ENCODE measurements at places on chromosomes 7 and 10. TPM values are rescaled to one million over a fixed set of nuclear protein-coding genes. Genes with fewer than 3 reads are reported as not detected.

The SLC4A2 gene
- total RNA-seq = 91.5 TPM

The SFTPA1 gene
- total RNA-seq = not detected

The ZNF800 gene
- 75.0 TPM for total RNA-seq

The CALHM3 gene
- total RNA-seq = not detected

The INHBA gene
- total RNA-seq = not detected

GRCh38 chr10:34494012-34494411 is 321.1 kb downstream of the PARD3 start:
- H3K4me1 ChIP-seq = no peaks in the 10 kb centered on the region
- no peak for DNase-seq
- no peak overlapping the region for H3K27ac ChIP-seq
- no peaks in the 10 kb centered on the region for H3K36me3 ChIP-seq
- H3K4me3 ChIP-seq = no peak overlapping the region

DNA sequence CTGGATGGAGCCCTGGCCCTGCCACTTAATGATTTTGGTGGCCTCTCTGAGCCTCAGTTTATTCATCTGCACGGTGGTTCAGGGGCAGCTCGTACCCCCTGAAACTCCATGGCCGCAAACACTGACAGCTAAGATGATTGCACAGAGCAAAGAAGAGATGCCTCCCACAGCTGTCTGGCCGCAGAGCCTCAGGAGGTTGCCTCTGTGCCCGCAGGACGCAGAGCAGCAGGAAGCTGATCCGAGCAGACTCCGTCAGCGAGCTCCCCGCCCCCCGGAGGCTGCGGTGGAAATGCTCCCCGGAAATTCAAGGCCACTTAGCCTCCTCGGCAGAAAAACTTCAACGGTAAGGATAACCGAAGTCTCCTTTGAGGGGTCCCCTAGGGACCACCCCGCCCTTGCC is 30.2 kb upstream of the C10orf53 start:
- peaks cover 10% of the 10 kb centered on the region for H3K4me1 ChIP-seq
- H3K27me3 ChIP-seq = peaks cover 53% of the 10 kb centered on the region
- no peak overlapping the region for H3K4me3 ChIP-seq
- no peak for DNase-seq

- no peak overlapping the region for H3K4me3 ChIP-seq
- H3K27me3 ChIP-seq = no peaks in the 10 kb centered on the region
- H3K4me1 ChIP-seq = no peaks in the 10 kb centered on the region
- H3K36me3 ChIP-seq = no peaks in the 10 kb centered on the region
Observed at GRCh38 chr7:45564886-45565455, 9.2 kb upstream of the ADCY1 start.

DNA sequence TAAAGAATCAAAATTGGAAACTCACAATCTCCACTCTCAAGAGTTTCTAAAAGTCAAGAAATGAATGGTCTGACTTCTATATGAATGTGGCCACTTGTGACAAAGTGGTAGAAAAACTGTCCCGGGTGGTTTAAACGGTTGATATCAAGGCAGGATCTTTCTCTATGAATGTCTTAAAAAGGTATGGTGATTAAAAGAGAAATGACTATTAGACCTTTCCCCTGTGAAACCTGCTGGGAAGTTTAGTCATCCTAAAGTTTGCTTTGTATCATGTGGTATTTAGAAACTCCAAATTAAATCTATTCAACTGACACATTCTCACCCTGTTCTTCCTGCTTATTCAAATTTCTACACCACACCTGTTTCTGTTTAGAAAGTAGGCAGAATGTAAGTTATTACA is 492.5 kb downstream of the XPNPEP1 start:
- no peak for DNase-seq
- H3K4me3 ChIP-seq = no peak overlapping the region
- H3K27me3 ChIP-seq = no peaks in the 10 kb centered on the region
- H3K36me3 ChIP-seq = no peaks in the 10 kb centered on the region

DNA sequence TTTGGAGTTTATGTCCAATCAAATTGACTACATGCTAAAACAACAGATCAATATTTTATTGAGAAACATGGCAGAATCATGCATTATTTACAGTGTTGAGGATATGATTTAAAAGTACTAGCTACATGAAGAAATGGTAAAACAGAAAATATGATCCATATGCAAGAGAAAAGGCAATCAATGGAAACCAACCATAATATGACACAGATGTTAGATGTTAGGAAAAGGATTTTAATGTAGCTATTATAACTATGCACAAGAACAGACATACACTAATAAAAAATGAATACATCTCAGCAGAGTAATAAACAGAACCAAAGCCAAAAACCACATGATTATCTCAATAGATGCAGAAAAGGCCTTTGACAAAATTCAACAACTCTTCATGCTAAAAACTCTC is 166.2 kb upstream of the CACNA2D1 start:
- no peaks in the 10 kb centered on the region for H3K4me1 ChIP-seq
- DNase-seq = no peak
- no peak overlapping the region for H3K4me3 ChIP-seq
- no peaks in the 10 kb centered on the region for H3K27me3 ChIP-seq

DNA sequence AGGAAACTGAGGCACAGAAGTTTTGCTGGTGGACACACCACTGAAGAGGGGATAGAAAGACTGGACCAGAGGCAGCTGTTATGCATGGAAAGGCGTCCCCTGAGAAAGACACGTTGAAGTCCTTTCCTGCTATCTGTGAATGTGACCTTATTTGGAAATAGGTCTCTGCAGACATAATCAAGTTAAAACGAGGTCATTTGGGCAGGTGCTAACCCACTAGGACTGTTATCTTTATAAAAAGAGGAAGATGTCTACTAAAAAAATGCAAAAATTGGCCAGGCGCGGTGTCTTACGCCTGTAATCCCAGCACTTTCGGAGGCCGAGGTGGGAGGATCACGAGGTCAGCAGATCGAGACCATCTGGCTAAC is 31.6 kb downstream of the ELMO1 start:
- no peak for DNase-seq
- H3K36me3 ChIP-seq = no peaks in the 10 kb centered on the region

DNA sequence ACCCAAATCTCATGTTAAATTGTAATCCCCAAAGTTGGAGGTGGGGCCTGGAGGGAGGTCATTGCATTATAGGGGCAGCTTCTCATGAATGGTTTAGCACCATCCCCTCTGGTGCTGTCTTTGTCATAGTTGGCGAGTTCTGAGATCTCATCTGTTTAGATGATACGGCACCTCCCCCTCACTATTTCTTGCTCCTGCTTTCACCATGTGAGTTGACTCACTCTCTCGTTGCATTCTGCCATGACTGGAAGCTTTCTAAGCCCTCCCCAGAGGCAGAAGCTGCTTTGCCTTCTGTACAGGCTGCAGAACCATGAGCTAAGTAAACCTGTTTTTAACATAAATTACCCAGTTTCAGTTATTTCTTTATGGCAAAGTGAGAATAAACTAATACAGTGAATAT is 18.9 kb upstream of the ZNF138 start:
- DNase-seq = no peak
- no peak overlapping the region for H3K4me3 ChIP-seq
- H3K27me3 ChIP-seq = no peaks in the 10 kb centered on the region
- no peak overlapping the region for H3K27ac ChIP-seq

DNA sequence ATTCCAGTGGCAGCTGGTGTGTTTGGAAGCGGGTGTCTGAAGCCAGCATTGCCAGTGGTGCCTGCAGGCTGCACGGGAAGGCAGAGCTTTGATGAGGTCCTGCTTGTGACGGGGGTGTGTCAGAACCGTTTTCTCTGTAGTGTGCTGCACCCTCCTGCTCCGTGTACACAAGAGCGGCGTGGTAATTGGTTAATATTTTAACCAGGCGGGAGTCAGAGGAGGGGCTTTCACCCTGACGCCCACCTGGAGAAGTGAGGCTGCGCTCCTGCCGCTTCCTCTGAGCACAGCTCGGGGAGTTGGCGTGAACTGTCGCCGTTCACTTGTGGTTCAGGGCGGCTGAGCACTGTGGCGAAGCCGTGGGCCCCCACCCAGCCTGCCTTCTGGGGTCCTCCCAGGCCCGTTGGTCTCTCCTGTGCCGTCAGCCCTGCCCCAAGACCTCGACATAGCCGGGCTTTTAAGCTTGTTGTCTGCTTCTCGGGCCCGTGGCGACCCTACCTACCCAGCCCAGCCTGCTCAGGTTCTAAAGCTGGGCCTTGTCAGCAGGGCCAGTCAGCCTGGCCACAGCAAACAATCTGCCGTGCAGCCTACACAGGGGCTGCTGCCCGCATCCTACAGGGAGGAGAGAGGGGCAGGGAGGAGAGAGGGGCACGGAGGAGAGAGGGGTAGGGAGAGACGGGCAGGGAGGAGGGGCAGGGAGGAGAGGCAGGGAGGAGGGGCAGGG is 11.6 kb downstream of the NKX6-2 start:
- DNase-seq = no peak
- no peak overlapping the region for H3K4me3 ChIP-seq
- H3K4me1 ChIP-seq = no peaks in the 10 kb centered on the region
- H3K27me3 ChIP-seq = no peaks in the 10 kb centered on the region
- H3K27ac ChIP-seq = no peak overlapping the region

DNA sequence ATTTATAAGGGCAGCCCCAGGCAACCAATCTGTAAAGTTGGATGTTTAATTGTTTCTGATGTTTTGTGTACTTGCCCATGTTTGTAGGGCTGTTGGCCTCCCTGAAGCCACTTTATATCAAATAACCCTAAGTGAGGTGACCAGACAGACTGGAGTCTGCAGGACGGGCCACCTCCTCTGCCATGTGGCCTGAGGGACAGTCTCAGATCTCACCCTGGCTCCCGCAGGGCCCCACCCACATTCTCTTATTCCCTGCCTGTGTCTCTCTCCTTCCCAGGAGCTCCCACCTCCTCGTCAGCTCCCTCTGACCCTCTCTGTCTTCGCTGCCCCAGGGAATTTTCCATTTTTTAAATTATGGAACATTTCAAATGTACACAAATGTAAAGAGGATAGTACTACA is 9.5 kb upstream of the C10orf71 start:
- no peaks in the 10 kb centered on the region for H3K4me1 ChIP-seq
- no peak overlapping the region for H3K4me3 ChIP-seq
- no peaks in the 10 kb centered on the region for H3K27me3 ChIP-seq
- H3K36me3 ChIP-seq = no peaks in the 10 kb centered on the region
- no peak overlapping the region for H3K27ac ChIP-seq

DNA sequence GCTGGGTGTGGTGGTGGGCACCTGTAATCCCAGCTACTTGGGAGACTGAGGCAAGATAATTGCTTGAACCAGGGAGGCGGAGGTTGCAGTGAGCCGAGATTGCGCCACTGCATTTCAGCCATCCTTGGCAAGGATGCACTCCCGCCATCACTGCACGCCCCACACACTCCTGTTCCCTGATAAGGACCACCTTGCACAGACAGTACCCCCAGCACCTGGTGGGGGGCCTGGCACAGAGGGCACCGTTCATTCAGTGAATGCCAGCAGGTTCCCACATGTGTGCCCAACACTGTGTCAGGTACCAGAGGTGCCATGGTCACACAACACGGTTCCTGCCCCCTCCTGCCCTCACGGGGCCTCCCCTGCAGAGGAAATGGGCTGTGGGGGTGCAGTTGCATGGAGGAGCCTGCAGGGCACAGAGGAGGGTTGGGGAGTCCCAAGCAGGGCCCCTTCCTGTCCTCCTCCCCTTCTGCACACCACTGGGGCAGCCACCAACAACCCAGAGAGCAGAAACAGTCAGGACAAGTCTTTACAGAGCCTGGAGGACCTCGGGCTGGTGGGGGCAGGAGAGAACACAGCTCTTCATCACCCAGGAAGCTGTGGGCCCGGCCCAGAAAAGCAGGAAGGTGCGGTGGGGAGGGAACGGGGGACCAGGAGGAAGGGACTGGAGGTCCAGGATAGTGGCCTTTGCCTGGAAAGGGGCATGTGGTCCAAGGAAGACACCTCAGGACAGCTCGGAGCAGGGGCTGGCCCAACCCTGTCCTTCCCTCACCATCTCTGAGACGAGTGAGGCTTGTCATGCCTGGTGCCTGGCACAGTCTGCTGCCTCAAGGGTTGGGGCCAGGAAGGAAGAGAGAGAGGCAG is 7.1 kb downstream of the CRYGN start:
- H3K27ac ChIP-seq = peak overlapping the region; percentile 63
- peak overlapping the region; percentile 29 for H3K4me3 ChIP-seq
- H3K36me3 ChIP-seq = peaks cover 2% of the 10 kb centered on the region
- no peaks in the 10 kb centered on the region for H3K27me3 ChIP-seq
- no peak for DNase-seq
- H3K4me1 ChIP-seq = peaks cover 63% of the 10 kb centered on the region

DNA sequence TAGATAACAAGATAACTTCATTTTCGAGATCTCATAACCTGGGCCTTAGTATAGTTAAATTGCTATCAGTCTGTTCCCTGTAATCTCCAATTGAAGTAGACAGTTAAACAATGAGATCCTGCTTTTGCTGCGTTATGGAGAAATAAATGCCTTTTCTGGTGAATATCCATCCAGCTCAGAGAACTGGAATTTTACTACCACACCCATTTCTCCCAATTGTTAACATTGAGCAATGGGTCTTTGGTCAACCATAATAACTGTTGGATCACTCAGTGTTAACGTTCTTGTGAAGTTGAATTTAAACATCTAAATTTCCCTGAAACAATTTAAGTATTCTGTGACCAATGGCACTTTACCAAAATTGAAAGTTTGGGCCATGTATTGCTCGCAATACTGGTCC is 3.0 kb downstream of the CALU start:
- no peak overlapping the region for H3K27ac ChIP-seq
- DNase-seq = no peak
- peaks cover 20% of the 10 kb centered on the region for H3K4me1 ChIP-seq
- no peaks in the 10 kb centered on the region for H3K36me3 ChIP-seq

- no peaks in the 10 kb centered on the region for H3K36me3 ChIP-seq
- H3K4me1 ChIP-seq = no peaks in the 10 kb centered on the region
- H3K27ac ChIP-seq = no peak overlapping the region
- no peak for DNase-seq
Observed at GRCh38 chr10:11796474-11796873, 26.7 kb upstream of the PROSER2 start.

GRCh38 chr7:123744416-123744815 is 4.4 kb downstream of the WASL start:
- no peak overlapping the region for H3K4me3 ChIP-seq
- H3K27me3 ChIP-seq = peaks cover 3% of the 10 kb centered on the region
- DNase-seq = no peak
- peaks cover 18% of the 10 kb centered on the region for H3K4me1 ChIP-seq

DNA sequence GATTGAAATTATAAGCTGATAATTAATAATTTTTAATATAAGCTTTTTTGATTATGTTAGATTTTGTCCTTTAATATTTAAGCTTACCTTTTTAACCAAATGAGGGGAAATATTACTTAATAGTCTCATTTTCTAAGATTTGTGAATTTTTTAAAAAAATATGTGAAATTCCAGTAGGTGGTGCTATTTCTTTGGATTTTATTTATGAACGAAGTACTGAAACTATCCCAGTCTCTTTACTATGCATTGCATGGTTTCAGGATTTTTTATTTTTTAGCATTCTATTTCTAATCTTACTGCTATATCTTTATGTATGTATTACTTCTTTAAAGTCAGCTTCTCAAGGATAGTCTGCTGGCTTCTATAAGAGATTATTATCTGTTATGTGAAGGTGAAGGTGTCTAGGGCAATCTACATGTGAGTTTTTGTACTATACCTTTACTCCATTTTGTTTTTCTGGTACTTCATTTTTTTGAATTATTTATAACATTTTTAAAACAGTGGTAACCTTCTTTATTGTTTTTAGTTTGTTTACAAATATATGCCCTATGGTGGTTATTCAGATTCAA is 78.3 kb downstream of the ATRNL1 start:
- H3K36me3 ChIP-seq = no peaks in the 10 kb centered on the region
- no peak for DNase-seq
- H3K4me3 ChIP-seq = no peak overlapping the region
- H3K27ac ChIP-seq = no peak overlapping the region

GRCh38 chr10:129949891-129950291 is 14.2 kb downstream of the EBF3 start:
- no peak overlapping the region for H3K4me3 ChIP-seq
- H3K36me3 ChIP-seq = no peaks in the 10 kb centered on the region
- no peak for DNase-seq
- H3K27me3 ChIP-seq = no peaks in the 10 kb centered on the region
- no peaks in the 10 kb centered on the region for H3K4me1 ChIP-seq

All from T-cell (primary cell).